ENCODE measurements at places on chromosomes 1 and 21.
A peak's percentile ranks its signal among the peaks of the same experiment; 100 is the strongest.

DNA sequence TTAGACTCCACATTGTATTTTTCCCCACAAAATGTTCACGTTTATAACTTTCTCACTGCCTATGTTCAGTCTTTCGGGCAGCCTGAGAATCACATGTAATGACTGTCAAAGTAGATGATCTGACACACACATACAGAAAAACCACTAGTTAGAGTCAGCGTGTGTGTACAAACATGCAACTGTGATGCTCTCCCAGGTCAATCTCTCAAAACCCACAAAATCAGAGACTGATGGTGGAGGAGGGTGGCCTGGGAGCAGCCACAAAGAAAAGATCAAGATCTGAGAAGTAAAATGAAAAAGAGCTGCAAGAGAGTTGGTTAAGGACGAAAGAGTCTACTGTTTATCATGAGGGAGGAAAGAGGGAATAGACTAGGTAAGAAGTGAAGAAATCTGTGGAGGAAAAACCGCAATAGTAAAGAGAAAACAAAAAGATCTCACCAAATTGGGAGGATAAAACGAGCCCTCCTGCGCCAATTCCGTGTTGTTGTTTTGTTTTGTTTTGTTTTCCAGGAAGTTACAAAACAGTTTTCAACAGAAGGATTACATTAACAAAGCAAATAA lies 2.3 kb downstream of the EGLN1 start:
- DNase-seq: no peak

- DNase-seq: no peak
Observed at GRCh38 chr1:8061673-8062386, 35.7 kb upstream of the ERRFI1 start.

GRCh38 chr1:16922466-16922865 lies 735 bp downstream of the CROCC start:
- no peak for DNase-seq

GRCh38 chr1:85984636-85985035 lies 171.9 kb downstream of the COL24A1 start:
- DNase-seq: no peak

- no peak for DNase-seq
Observed at GRCh38 chr21:21205604-21206003, 207.4 kb downstream of the NCAM2 start.

GRCh38 chr1:185156288-185156853 lies 382 bp downstream of the TRMT1L start:
- DNase-seq: peak; percentile 37

GRCh38 chr1:209692296-209692695 lies 12.3 kb upstream of the HSD11B1 start:
- DNase-seq: no peak

DNA sequence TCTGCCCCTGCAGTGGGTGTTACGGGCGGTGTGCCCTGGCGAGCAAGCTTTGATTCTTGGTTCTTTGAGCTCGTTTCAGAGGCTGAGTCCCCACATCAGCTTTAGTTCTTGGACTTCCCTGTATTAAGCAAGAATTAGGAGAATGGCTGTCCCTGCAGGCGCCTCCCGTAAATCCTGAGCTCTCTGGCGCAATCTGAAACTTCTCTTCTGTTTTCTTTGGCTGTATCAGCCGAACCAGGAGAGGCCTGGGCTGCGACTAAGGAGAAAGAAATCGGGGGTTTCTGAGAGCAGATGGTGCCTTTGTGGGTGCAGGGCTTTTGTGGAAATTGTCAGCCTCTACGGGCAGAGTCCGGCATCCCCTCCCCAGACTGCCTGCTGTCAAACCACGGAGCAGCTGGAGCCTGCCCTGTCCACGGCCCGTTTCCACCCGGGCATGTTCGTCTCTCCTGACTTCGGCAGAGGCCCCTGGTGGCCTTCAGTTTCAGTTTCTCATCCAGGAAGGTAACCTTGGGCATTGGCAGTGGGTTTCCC lies 17.9 kb downstream of the CSTB start:
- no peak for DNase-seq

DNA sequence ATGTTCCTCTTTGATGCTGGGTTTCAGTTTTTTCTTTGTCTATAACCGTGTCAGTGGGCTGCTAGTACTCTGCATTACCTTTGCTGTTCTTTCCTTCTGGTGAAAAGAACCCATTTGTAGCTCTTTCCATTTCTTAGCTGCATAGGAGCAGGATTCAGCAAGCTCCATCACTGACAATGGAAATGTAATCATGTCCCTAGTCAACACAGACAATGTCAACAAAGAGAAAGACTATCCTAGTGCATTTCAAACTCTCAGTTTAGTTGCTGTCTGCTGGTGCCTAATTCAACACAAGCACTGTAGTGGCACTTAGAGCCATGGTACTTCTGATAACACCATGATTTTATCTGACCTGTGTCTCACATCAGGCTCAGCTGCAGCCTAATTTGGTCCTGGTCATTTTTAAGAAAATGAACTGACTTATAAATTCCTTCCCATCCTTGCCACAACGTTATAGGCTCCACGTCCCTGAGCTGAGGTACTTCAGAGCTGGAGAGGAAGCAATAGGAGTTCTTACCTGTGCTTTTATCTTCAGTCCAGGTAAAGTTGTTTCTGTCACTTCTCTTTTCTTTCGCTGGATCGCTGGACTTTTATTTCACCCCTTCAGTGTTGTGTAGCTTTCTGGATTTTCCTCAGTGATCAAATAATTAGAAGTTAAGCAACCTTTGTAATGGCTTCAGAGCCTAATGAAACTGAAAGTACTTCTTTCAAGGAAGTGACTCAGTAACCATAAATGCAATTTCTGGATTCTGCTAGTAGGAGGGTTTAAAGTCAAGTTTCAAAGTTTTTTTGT lies at the start of gene GBP3:
TSS of gene GBP3 (minus strand) at position 700 of the 793 bp plus-strand sequence. CDS start 2,145 bp downstream, outside the sequence.
- no peak for DNase-seq

DNA sequence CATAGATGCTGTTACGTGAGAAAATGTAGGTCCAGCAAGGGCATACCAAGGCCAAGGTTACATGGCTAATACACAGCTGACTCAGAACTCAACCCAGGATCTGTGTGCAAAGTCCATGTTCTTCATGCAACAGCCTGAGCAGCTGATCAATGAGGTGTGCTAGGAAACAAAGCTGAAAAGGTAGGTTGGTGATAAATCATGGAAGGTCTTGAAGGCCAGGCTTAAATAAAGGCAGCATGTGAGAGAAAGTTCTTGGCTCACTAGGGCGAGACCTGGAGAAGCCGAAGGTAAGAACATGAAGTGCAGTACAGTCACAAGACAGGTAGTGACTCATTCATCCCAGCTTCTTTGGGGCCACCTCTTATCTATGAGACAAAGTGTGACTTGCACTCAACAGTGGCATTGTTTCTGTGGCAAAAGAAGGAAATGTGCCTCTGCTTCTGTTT lies 33.4 kb downstream of the TLR5 start:
- no peak for DNase-seq

GRCh38 chr1:26031611-26032220 lies 10.1 kb downstream of the EXTL1 start:
- DNase-seq: no peak

GRCh38 chr1:3247521-3248121 lies 178.6 kb downstream of the PRDM16 start:
- no peak for DNase-seq

GRCh38 chr1:87462894-87463293 lies 134.2 kb downstream of the LMO4 start:
- DNase-seq: no peak

- peak; percentile 93 for DNase-seq
Observed at GRCh38 chr1:232630047-232630893, at the start of gene SIPA1L2. SIPA1L2 (minus strand) TSS chr1:232630133; CDS start chr1:232515339, 114,794 bp downstream.

DNA sequence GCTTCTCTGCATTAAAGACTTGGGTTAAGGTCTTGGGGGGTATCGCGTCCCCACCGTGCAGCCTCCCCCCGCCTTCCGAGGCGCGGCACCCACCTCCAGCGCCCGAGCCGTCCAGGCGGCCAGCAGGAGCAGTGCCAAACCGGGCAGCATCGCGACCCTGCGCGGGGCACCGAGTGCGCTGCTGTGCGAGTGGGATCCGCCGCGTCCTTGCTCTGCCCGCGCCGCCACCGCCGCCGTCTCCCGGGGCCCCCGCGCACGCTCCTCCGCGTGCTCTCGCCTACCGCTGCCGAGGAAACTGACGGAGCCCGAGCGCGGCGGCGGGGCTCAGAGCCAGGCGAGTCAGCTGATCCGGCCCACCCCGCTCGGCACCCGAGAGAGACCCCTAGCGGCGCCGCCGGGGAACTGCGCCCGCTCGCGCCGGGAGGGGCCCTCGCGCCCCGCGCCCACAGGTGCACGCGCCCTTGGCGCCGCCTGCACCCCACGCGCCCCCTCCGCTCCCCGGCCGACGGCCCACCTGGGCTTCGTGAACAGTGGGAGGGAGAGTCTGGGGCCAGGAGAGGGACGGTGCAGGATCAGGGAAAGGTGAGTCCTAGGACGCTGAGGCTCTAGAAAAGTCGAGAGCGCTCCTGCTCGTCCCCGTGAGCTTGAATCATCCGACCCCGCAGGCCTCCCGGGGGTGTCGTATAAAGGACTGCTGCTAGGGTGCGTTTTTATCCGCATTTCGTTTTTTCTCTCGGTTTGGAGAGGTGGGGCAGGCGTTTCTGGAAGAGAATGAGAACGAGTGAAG lies at the start of gene APP:
TSS of gene APP (minus strand) at position 300 of the 787 bp plus-strand sequence. CDS start at position 150, 150 bp downstream.
- DNase-seq: peak; percentile 75

- DNase-seq: no peak
Observed at GRCh38 chr1:195941314-195941713, 666.9 kb downstream of the KCNT2 start.

DNA sequence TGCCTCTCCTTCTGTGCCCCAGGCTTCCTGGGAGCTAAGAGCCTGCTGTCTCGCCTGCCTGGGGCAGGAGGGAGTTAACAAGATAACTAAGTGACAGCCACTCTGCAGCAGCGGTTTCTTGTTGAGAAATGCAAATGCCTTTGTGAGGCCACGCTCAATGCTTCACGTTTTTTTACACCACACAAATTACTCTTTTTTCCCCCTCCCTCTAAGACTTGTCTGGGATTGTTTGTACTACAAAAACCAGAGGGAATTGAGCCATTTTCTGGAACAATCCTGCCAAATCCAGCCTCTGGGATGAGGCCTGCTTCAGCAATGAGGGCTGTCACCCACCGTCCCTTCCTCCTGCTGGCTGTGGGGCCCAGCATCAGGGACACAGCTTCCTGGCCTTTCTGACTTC lies 119.6 kb downstream of the ACTL8 start:
- no peak for DNase-seq

- no peak for DNase-seq
Observed at GRCh38 chr21:31577271-31577670, 82.2 kb upstream of the SOD1 start.

- DNase-seq: no peak
Observed at GRCh38 chr21:41369105-41369919, 7.5 kb downstream of the MX2 start.

DNA sequence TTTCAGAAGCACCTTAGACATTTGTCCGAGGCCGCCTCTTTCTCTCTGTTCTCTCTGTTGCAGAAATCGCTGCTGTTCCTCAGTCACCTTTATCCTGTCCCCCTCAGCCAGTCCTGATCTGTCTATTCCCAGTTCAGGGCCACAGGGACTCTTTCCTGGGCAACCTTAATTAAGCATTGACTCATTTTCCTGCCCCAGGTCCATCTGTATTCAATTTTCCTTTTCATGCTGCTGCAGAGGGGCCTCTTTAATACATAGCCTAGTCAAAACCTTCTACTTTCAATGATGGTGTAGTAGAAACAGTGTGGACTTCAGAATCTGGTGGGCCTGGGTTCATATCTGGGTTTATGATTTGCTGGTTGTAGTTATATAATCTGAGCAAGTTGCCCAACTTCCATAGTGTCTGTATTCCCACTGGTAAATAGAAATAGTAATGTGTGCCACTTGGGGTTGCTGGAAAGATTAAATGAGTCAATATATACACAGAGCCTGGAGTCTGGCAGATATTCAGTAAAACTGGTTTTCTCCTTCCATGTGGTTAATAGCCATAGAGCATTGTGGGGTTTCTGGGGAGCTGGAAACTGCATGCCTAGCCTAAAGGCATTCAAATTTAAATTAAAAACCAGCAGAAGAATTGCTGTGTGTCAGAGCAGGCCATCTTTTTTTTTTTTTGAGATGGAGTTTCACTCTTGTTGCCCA lies 4.5 kb downstream of the TRAF5 start:
- no peak for DNase-seq

DNA sequence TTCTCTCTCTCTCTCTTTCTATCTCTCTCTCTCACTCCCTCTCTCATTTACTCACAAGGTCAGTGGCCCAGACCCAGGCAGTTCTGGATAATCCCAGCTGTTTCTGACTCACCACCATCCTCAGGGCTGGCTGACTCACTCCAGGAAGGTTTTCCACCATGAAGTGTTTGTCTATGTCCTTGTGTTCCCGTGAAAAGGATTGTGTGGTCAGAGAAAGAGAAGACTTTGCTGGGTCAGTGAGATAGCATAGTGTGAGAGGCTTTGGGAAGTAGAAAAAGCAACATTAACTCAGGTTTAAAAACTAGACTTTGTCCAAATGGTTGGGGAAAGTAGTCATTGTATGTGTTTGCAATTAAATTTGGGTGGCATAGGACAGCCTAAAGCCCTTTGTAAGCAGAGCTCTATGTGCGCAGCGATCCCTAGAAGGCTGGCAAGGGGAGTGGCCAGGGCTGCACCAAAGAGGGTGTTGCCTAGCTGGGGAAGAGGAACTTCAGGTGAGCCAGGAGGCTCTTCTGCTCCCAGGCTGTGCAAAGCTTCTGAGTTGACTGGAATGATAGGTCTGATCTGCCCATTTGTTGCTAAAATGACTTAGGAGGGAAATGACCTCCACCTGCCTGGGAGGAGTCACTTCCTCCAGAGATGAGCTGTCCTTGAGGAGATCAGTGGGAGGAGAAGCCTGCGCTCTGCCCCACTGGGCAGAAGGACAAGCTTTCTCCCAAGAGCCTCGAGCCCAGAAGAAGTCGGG lies 4.9 kb upstream of the CAPN2 start:
- no peak for DNase-seq

DNA sequence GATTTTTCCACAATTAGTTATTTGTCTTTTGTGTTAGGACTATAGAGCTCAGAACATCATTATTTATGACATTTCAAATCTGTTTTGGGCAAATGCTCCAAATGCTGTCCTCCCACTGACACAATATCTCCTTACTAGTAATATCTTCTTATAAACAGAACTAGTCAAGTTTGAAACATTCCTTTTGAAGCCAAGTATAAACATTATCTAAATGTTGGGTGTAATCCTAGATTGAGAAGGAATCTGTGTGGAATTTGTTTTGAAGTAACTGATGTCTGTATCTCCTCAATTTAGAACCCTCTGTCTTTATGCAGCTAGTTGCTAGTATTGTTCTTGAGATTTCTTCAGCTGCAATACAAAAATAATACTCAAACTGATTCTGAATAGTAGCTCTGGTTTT lies 28.5 kb upstream of the PAXBP1 start:
- no peak for DNase-seq

- DNase-seq: peak; percentile 64
Observed at GRCh38 chr1:167935216-167936067, 1.0 kb upstream of the DCAF6 start.

Measured in NCI-H2171 treated with DMSO at 0.1 percent for 48 hours (cell line).